NB4 (cell line): ENCODE measurements at places on chromosomes 16 and 17.
A peak's percentile ranks its signal among the peaks of the same experiment; 100 is the strongest.

- no peak for DNase-seq
Observed at GRCh38 chr16:86568677-86569623, 2.3 kb downstream of the FOXC2 start.

DNA sequence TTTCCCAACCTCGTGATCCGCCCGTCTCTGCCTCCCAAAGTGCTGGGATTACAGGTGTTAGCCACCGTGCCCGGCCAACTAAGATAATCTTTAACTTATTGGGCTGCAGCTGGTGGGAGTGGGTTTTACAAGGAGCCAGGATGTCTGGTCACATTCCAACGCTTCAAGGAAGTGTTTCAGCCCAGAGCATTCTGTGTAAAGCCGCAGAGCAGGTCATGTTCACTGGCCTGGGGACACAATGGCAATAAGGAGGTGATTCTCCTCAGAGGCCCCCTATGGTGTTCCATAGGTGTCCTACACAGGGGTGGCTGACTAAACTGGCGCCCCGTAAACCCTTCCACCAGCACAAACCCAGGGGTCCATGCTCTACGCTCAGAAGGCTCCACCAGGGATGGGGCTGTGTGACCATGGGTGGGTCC lies 1.2 kb downstream of the QPRT start:
- no peak for DNase-seq

GRCh38 chr16:56351481-56351880 lies 73.9 kb downstream of the AMFR start:
- DNase-seq: no peak

GRCh38 chr17:61253937-61254574 lies 145.6 kb upstream of the TBX2 start:
- no peak for DNase-seq

GRCh38 chr16:20114356-20114755 lies 40.7 kb upstream of the GPR139 start:
- DNase-seq: no peak

DNA sequence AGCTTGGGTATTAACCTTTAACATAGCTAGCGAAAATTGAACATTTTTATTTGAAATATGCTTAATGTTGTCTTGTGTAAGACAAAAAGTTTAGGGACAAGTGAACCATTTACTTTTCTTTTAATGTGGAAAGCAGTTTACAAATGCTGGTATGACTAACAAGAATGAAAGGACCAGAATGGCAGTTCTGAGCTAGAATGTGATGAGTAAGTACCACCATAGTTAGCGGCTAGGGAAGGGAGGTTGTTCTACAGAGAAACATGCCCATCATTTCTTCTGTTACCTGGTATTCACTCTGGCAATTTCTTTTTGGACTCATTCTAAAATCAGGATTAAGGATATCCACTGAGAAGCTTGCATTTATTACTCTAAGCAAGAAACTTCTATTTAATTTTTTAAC lies 121.1 kb downstream of the WWOX start:
- no peak for DNase-seq

DNA sequence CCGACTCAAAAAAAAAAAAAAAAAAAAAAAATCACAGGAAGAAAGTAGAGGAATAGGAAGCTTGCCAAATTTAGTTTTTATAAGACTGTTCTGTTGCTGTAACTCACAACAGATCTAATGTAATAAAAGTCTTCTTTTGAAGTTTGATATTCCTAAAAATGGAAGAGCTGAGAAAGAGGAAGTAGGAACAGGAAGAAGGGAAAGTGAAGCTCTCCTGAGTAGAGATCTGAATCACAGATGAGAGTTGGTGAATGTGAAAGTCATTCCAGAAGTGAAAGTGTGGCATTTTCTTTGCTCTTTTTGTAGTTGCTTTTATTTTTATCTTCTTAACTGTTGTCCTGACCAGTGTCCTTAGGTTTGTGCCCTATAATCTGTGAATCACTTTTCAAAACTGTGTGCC lies 2.1 kb downstream of the NMT1 start:
- peak; percentile 33 for DNase-seq

DNA sequence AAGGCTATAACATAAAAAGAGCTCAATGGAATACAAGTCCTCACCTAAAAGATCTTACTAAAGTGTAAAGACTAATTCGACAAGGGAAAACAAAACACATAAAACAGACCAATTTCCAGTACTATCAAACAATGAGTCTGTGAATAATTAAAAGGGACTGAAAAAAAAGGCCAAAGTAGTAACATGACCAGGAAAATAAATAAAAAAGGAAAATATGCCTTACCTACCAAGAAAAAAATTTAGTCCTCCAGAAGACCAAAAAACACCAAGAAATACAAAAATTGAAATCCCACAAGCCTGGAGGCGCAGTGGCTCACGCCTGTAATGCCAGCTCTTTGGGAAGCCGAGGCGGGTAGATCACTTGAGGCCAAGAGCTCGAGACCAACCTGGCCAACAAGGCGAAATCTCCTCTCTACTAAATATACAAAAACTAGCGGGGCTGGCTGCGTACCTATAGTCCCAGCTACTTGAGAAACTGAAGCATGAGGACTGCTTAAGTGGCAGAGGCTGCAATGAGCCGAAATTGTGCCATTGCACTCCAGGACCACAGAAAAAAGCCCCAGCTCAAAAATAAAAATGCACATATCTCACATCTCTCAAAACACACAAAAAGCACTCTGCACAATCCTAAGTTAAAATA lies 60.8 kb downstream of the TEX14 start:
- DNase-seq: no peak

GRCh38 chr17:44084131-44084538 lies 13.6 kb downstream of the G6PC3 start:
- DNase-seq: peak; percentile 53

DNA sequence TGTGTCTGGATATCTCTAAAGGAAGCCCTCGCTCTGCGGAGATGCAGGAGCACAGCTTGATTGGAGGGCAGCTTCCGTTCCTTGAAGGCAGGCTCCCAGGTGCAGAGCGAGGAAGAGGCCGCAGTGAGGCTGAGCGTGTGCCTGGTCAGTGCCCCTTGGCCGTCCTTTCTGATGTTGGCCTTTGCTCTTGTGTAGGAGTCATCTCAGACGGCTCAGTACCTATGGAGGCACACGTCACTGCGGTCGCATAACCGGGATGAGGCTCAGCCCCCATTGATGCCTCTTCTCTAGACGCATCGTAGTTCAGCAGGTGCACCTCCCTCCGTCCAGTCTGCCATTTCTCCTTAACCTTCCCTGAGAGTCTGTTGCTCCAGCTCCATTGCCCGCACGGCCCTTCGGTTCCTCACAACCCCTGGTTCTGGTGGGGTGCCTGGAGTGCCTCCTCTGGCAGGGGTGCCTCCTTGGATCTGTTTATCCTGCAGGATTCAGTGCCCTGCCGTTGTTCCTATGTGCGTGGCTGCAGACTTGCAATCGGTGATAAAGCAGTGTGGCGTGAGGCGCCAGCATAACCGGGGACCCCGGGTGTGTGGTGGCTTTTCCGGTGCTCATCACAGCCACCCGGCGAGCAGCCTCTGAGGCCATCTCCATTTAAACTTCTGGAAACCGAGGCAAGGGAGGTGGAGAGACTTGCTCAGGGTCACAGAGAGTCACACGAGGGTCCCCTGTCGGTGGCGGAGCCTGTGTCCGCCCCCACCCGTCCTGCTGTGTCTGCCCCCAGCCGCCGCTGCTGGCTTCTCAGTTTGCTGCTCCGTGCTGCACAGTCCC lies 188.8 kb upstream of the CHMP6 start:
- no peak for DNase-seq
